ENCODE measurements at places on chromosomes 2 and 18.

DNA sequence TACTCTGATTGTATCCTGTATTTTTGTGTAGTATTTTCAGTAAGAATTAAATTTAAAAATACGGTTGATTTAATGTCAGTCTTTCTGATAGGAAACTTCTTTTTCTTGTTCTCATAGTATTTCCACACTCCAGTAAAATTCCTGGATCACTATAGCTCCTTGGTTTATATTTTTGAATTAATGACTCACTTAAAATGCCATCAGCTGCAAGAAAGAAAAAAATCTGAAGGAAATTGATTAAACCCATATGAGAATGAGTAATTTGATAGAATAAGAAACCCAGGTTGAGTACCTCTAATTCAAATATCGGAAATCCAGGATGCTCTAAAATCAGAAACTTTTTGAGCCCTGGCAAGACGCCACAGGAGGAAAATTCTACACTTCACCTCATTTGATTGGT lies 186.8 kb upstream of the RND3 start:
- no peak for DNase-seq

GRCh38 chr18:42069036-42069435 lies 114.0 kb downstream of the PIK3C3 start:
- no peak for DNase-seq

GRCh38 chr2:86617153-86617552 lies 6.5 kb downstream of the RNF103 start:
- peak; percentile 10 for DNase-seq

GRCh38 chr2:6648596-6649247 lies 217.0 kb downstream of the CMPK2 start:
- DNase-seq, result no peak

DNA sequence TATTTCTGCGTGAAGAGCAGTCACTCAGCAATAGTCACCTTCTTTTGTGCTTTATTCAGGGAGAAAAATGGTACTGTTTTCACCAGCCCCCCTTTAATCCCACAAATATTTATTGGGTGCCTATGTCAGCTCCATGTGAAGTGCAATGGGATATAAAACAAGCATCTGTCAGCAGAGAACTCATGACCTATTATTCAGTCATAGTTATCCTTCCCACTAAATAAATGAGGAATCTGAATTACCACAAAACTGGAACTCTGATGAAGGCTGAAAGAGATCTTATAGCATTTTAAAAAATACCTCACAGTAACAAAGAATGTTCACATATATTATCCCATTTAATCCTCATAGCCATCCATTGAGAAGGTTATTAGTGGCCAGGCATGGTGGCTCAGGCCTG lies 45.8 kb downstream of the DHX57 start:
- DNase-seq, result no peak
